ENCODE measurements at places on chromosomes 7 and 10.

- no peak for DNase-seq
Measured at GRCh38 chr10:93485690-93486089, 3.6 kb upstream of the MYOF start.

- no peak for DNase-seq
Measured at GRCh38 chr7:47546733-47547494, 35.0 kb downstream of the TNS3 start.

- DNase-seq, result no peak
Measured at GRCh38 chr10:109647627-109648026, 275.7 kb downstream of the XPNPEP1 start.

- no peak for DNase-seq
Measured at GRCh38 chr10:120314442-120314841, 142.6 kb upstream of the PLPP4 start.

DNA sequence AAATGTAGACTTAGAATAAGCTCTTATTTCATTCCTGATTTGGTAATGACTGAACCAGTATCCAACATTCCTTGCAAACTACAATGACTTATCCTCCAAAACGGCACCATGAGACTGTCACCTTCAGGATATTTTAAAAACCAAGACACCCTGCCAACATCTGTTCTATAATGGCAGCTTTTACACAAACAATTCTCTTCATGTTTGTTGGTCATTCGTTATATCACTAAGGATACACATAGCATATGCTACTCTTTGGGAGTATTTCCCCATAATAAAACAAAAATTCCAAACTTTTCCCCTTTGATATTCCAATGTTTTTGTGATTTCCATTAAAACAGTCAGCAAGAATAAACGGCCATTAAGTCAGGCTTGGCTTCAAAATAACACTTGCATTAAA is 215.4 kb downstream of the GLI3 start:
- no peak for DNase-seq

- no peak for DNase-seq
Measured at GRCh38 chr10:72127571-72127970, 39.2 kb upstream of the SPOCK2 start.

DNA sequence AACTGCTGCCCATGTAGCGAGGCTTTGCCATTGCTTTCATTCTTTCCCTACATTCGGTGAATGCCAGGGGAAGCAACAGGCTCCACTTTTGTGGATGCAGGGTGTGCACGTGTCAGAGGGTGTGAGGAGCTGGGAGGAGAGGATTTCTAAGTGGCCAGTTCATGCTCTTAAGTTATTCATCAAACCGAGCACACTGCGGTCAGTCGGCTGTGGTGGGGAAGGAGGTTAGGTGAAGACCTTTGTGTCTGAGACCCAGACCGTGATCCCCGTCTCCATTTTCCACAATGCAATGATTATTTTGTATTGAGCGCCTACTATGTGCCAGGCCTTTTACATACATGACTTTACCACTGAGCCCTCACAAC is 438.6 kb upstream of the GALNT17 start:
- DNase-seq, result peak; percentile 48

GRCh38 chr10:34124522-34125035 is 690.5 kb downstream of the PARD3 start:
- no peak for DNase-seq

- no peak for DNase-seq
Measured at GRCh38 chr7:18330548-18330947, 165.0 kb upstream of the HDAC9 start.

DNA sequence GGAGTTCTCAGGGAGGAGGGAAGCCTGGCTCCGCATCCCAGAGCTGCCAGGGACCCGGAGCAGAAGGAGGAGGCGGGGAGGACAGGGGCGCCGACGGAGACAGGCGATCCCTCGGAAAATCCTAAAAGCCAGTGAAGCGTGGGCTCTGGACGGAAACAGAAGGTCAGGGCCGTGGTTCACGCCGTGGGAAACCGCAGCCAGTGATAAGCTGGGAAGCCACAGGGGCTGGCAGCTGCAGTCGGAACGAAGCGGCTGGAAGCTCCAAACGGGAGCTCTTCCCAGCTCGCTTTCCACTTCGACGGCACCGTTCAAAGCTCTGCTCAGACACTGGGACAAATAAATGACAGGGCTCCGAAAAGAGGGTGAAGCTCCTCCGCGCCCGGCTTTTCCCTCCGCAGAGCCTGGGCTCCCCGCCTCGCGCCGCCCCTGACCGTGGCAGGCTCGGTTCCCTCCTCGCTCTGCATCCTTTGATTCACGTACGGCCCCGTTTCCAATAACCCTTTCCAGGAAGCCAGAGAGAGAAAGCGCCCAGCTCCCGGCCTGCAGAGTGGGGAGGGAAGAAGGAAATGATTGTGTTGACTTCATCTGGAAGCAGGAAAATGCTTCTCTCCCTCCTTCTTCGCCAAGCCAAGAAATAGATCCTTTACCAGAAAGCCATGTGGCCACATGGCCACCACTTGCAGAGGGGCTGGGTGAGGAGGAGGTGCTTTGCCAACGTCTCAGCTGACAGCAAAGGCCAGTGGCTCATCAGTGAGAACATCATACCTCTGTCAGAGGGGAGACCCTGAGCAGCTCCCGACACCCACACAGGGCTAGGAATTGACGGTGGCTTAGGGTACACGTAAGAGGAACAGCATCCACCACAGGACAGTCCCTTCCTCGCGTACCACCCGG is 57.4 kb downstream of the ADRB1 start:
- peak; percentile 67 for DNase-seq

DNA sequence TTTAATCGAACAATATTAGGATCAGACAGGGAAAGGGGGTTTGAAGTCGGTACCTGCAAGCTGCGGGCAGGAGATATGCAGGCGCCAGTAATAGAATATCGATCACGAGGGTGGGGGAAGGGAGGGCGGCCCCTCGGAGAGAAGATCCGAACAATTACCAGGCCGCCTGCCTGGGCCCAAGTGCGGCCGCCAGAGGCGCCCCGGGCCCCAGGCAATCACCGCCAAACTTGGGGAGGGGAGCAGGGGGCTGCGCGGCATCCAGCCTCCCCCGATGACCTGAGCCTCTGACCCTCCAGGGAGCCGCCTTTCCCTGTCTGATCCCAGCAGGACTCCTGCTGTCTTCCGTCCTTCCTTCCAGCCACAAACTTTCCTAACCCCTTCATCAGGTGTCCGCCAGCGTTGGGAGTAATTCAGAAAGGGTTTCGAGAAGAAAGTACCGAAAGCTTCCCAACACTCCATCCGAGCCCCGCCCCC is 1.1 kb downstream of the NKX1-2 start:
- DNase-seq, result no peak

DNA sequence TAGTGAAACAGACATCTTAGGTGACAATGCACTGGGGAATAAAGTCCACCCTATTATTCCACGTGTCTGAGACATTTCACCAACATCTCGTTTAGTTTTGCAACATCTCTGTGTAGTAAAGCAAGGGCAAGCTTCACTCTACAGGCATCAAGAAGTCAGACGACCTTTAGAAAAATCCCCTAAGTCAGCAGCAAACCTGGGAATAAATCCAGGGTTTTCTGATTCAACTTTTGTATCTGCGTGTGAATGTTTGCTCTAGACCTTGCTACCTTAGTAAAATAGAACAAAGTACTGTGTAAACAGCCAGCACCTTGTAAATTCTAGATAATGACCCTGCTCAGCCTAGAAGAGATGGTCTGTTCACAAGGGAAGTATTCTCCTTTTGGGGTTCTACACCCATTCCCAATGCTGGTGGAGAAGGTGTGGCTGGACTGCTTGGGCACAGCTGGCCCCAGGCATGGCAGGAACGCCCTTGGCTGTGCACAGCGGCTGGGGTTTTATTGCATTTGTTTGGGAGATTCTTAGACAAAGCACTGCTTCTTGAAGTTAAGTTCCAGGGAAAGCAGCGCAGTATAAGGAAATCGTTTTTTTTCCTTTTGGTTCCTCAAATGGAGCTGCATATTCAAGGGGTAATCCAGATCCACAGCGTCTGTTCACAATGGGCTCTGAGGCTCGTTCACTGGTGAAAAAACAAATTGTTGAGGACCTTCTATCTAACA is 38.3 kb upstream of the GALNTL5 start:
- no peak for DNase-seq

- DNase-seq, result no peak
Measured at GRCh38 chr10:114970515-114970914, 32.5 kb downstream of the TRUB1 start.

DNA sequence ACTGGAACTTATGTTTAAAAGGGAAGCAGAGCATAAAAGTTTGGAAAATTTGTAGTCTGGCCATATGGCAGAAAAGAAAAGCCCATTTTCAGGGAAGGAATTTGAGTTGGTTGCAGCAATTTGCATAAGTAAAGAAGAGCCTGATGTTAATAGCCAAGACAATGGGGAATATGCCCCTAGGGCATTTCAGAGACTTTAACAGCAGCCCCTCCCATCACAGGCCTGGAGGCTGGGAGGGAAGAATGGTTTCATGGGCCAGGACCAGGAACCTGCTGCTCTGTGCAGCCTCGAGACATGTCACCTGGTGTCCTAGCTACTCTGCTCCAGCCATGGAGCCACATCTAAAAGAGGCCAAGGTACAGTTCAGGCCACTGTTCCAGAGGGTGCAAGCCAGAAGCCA is 35.3 kb downstream of the HTR7 start:
- no peak for DNase-seq

DNA sequence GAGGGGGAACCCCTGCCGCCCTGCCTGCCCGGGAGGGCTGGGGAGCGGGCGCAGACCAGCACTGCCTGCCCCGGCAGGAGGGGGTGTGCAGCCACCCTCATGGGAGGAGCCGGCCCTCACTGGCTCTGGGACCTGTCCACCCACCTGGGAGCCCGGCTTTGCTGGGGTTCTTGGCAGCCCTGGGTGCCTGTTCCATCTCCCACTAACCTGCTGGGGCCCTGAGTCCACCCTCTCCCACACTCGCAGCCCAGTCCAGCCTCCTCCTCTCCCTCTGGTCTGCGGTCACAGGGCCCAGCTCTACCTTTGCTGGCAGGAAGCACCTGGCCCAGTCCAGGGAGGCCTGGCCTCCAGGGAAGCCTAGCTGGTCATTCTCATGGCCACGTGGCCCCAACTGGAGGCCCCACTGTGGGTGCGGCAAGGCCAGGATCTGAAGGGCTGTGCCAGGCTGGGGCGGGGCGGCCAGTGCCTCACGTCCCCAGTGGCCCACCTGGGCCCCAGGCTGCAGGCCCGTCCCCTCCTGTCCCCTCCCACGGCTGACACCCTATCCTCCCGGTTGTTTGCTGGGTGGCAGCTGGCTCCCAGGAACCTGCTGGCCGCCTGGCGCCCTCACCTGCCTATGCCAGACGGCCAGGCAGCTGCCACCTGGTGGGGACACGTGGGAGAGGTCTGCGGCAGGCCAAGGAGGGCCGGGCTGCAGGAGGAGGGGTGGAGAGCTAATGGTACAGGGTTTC is at the start of gene TMEM184A:
Gene TMEM184A, minus strand, starts transcription at position 393 of the 731 bp plus-strand sequence. CDS start 721 bp downstream, outside the sequence.
- peak; percentile 41 for DNase-seq

DNA sequence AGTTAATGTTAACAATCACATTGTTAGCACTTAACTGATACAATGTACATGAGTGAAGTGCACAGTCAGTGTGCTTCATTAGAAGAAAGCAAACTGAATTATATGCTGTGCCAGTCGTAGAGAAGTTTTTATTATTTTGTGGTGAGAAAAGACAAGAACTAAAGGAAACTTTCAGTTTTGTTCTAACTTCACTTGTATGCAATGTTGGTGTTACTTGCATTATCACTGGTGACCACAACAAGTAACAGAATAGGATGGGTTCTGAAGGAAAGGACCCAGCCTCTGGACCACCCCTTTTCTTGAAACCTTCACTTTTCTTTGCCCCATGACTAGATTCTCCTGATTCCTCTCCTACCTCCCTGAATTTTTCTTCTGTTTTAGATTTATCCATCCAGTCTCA is 123.3 kb upstream of the GAD2 start:
- no peak for DNase-seq

GRCh38 chr10:84177541-84178141 is 4.0 kb downstream of the GPR15LG start:
- no peak for DNase-seq

DNA sequence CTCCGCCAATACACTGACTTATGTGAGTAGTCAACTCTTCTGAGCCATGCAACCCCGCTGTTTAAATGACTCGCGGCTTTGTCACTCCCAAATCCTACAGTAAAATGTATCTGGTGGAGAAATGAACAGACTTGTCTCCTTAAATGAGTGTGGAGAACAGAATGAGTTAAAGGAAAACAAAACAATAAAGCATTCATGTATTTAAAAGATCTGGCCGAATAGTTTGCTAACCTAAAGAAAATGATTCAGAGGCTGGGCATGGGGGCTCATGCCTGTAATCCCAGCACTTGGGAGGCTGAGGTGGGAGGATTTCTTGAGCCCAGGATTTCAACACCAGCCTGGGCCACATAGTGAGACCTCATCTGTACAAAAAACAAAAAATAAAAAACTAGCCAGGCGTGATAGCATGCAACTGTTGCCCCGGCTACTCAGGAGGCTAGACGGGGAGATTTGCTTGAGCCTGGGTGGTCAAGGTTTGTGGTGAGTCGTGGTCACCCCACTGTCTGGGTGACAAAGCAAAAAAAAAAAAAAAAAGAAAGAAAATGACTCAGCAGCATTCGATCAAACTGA is 86.5 kb upstream of the PFKP start:
- no peak for DNase-seq

DNA sequence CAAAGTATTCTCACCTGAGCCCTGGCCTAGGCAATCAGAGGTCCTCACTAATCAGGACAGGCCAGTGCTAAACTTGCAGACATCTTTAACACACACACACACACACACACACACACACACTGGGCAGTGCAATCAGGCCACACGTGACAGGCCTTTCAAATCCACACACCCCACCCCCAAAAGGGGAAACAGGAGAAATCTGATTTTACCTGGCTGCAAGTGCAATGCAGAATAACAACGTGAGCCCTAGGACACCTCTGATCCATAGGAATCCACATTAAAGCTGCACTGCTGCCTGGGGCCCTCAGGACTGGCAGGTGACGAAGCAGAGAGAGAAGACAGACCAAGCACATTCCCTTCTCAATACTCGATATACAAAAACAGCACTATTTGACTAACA is 218.9 kb downstream of the FAM107B start:
- DNase-seq, result no peak

GRCh38 chr10:44237364-44238049 is 147.4 kb downstream of the CXCL12 start:
- no peak for DNase-seq

DNA sequence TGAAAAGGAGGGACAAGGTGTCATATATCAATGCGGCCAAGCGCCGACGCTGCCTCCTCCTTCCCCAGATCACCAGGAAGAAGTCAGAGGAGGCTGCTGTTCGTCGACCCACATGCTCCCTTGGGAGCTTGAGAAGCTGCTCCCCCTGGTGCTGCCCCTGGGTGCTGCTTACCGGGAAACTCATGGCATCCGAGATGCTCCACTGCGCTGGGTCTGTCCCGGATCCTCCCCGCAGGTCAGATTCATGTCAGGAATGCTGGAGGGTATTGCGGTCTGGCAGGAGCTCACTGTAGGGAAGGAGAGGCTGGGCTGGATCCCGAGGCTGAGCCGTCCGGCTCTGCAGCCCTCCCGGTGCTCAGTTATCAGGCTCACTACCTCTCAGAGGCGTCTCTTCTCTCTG is 123.7 kb upstream of the FAM20C start:
- DNase-seq, result peak; percentile 19

GRCh38 chr7:70190281-70190680 is 592.0 kb downstream of the AUTS2 start:
- no peak for DNase-seq
